ENCODE measurements at places on chromosomes 5 and 9.

DNA sequence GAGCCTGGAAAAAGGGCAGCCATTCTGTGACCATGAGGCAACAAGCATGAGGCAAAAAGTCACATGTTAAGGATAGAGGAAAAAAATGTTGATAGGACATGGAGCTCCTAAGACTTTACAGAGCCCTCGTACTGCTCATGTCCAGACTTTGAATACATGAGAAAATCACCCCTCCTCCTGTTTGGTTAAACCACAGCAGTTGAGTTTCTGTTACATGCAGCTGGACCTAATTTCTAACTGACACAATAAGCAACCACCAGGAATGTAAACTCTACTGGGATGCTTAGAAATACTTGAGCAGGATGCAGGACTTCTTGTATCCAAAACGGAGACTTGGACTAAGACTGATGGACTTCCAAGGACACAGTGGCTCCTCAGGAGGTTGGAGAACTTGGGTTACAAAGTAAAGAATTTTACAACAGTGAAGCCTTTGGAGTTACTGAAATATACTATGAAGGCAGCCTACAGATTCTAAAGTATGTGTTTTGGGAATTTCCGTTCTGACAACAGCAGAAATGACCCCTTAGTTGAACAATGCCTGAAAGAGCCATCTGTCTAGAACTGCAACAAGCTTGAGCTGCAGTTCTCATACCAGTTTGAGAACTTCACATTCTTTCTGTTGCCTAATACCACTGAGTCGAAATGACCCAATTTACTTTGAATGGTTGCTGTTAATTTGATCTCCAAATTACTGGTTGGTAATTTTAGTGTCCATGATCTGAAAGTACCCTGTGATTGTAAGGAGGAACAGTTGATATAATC is 268.9 kb downstream of the PIK3R1 start:
- no peak for DNase-seq

DNA sequence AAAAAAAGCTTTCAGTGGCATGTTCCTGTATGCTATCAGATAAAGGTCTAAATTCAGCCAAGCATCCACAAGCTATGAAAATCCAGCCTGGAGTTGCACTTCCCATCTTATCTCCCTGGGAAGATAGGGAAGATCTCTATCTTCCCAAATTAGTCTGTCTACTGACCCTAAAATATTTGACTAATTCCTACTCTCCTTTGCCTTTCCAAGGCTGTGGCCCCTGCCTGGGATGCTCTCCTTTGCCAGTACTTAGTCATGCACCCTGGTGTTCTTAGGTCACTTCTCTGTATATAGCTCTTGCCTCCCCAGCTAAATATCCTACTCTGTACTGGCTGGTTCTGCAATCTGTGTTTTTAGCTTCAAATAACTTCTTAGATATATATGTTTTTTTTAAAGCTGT is 44.0 kb upstream of the PLPP1 start:
- no peak for DNase-seq

DNA sequence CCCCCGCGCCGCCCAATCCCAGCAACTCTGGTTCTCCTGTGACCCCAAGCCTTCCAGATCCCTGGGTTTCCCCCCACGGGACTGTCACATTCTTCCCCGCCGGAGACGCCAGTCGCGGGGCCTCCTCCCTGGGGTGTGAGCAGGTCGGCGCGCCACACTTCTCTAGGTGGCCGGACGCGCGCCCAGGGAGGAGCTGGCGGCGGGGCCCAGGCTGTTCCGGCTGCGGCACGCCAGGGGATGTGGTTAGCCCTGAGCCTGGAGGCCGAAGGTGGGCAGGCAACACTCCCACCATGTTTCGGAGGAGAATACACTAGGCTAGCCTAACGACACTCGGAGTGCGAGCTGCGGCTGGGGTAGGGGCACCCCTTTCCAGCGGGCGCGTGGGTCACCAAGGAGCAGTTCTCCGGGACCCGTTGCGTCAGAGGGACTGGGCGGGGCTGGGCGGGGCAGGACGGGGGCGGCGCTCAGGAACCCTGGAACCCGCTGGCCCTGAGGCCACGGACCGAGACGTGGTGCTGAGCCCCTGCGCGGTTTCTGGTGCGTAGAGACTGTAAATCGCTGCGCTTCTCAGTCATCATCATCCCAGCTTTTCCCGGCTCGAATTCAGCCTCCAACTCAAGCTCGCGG is at the start of gene SLC27A6:
TSS of gene SLC27A6 (plus strand) at position 478 of the 627 bp plus-strand sequence. CDS start 650 bp downstream, outside the sequence.
- no peak for DNase-seq

DNA sequence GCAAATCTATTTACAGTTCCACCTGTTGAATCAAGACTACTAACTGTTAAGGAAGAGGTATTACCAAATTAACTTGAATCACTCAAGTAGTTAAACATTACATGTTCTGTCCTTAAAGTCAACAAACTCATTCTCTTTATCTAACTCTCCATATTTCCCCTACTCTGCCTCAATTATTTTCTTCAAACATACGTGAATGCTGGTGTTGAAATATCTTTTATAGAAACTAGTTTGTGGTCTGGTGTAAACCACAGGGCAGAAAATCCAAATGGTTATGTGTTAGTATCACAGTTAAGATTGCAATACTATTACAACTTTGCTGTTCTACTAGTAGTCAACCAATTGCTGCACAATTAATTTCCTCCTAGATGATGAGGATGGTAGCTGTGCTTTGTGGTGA is 603.5 kb downstream of the KCTD16 start:
- DNase-seq, result no peak

- DNase-seq, result no peak
Measured at GRCh38 chr5:153865016-153865415, 173.7 kb downstream of the FAM114A2 start.

GRCh38 chr5:170551076-170551475 is 47.3 kb downstream of the KCNIP1 start:
- DNase-seq, result no peak

- no peak for DNase-seq
Measured at GRCh38 chr9:88651682-88652633, 117.0 kb downstream of the NXNL2 start.

DNA sequence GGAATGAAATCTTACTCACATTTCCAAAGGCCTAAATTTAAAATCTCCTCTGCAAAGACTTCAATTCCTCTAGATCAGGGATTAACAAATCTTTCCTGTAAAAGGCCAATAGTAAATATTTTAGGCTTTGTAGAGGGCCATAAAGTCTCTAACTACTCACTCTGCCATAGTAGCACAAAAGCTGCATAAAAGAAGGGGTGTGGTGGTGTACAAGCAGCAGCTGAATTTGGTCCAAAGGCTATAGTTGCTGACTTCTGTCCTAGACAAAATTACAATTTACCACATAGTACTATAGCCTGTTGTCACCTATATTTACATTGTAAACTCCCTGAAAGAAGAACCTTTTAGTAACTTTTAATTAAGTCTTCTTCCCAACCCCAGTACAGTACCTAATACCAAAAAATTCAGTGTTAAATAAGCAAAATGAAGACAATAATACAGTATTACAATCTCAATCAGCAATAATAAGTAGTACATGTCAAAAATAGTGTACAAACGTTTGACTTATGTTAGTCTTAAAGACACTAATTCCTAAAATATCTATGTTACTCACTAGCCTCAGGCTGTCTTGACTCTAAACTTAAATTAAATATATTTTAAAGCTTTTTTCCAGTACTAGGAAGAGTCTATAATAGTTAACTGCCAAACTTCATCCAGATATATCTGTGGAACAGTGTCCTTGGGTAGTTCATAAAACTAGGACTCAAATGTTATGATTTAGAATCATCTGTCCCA is 6.9 kb downstream of the CETN3 start:
- no peak for DNase-seq

GRCh38 chr5:118257066-118257465 is 731.3 kb downstream of the DTWD2 start:
- DNase-seq, result no peak

DNA sequence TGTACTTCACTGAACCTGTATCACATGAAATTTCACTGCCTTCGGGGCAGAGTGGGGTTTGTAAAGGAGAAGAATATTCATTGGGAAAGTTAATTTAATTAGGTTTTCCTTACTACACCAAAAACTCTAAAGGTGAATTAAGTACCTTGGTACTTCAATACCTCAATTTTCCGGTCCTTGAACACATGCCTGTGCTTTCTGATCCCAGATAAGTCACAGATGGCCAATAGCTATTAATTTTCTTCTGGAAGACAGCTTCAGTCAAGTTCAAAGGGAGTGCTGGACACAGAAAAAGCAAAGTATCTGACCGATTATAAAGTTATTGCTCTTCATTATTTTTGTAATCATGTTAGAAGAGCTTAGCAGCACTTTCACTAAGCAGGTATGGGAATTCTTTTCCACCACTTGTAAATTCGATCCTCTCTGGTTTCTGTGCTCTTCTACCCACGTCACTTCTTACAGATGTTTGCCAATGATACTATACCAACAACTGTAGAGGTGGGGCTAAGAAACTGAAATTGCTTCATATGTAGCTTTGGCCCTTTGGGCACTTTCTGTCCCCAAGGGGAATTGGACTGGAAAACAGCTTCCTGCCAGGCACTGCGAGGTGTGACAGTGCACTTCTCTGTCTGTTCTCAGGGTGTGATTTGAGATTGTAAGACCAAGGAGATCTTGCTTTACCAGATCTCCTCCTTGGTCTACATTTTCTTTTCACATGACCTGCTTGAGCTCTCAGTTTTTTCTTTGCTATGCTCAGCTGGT is 164.0 kb downstream of the CCDC192 start:
- peak; percentile 10 for DNase-seq

GRCh38 chr9:121399883-121400607 is 30.0 kb upstream of the STOM start:
- DNase-seq, result peak; percentile 86

GRCh38 chr5:50745221-50745910 is 78.9 kb downstream of the PARP8 start:
- DNase-seq, result no peak

DNA sequence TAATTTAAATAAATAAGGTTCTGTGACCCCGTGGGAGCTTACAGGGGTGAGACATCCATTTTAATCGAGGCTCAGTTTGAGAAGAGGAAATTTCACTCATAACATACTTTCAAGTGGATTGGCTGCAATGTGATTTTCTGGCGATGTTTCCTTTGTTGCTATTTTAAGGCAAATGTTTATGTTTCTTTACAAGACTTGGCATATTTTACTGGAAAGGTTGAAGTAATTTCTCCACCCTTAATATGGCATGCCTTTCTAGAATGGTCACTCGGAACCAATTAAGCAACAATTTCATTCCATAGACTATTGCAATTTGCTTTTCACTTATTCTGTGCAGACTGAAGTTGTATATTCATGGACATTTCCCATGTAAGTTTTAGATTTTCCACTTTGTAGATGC is 438.0 kb upstream of the WWC1 start:
- DNase-seq, result no peak

DNA sequence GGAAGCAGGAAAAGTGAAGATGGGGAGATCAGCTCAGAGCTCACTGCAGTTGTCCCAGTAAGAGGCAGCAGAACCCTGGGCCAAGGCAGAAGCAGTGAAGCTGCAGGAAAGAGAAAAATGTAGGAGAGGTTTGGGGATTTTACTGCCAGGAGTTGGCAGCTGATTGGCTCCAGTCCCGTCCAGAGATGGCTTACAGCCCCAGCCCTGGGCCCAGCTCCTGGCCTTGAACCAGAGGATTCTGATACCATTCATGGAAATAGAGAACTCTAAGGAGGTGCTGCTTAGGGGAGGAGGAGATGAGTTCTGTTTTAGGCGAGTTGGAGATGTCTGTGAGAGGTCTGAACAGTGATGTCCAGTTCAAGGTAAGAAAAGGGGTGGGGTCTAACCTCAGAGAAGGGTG is 4.6 kb downstream of the MORN5 start:
- no peak for DNase-seq

GRCh38 chr9:119280740-119281485 is 88.3 kb downstream of the BRINP1 start:
- no peak for DNase-seq

All from AML-193 (cell line).